Ascending aorta (tissue), 2 donors: ENCODE measurements at places on chromosomes 12 and 14.

- DNase-seq: no peak
Observed at GRCh38 chr14:22844221-22845102, 8.1 kb downstream of the MMP14 start.

DNA sequence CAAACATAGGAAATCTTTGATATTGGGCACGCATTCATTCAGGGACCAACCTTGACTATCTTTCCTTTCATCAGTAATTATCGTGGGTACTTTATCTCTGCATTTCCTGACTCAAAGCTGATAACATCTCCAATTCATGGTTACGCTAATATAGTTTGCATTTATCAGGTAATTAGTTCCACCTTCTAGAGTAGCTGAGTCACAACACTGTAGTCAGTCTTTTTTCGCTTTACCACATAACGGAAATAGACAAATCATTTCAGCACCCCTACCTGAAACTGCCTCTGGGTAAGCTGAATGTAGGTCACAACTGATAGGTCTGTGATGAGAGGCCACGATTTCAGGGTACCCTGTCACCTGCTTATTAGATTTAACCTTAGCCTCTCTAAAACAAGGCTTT lies 36.7 kb upstream of the IL22 start:
- DNase-seq: no peak

- no peak for DNase-seq
Observed at GRCh38 chr12:109201496-109201885, 85.1 kb downstream of the ACACB start.

- no peak for DNase-seq
Observed at GRCh38 chr14:23054000-23054811, 3.1 kb downstream of the CDH24 start.

DNA sequence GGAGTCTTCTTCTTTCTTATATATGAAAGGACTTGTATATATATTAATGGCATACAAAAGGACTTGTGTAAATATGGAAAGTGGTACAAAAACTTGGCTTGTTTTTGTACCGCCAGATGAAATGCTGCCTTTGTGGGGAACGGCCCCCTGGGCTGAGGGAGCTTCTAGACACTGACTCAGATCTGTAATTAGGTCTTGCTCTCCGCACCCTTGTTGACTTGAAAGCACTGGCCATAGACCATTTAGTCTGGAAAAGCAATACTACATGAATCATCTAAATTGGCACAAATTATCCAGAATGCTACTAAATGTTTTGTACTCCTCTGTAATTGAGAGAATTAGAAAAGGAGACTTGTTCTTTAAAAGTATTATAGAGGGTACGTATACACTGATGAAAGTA lies 399.9 kb upstream of the RGS6 start:
- DNase-seq: no peak
